NCI-H1105 (cell line): ENCODE measurements at places on chromosomes 12 and 14.

DNA sequence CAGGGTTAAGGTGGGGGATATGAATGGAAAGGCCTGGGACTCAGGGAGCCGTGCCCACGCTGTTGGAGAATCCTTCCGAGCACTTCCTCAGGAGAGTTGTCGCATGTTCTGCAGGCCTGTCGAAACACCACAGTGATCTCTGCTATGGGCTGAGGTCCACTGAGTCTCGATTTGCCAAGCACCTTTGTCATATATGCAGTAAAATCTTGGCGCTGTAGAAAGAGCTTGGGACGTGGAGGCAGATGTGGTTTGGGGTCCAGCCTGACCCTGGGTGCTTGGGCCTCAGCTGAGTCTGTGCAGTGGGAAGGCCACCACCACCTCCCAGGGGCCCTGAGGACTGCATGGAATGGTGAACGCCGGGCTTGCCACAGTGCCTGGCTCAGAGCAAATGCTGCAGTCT lies 32.9 kb downstream of the C14orf132 start:
- no peak for DNase-seq

- no peak for DNase-seq
Observed at GRCh38 chr12:45768194-45768593, 38.7 kb downstream of the ARID2 start.

DNA sequence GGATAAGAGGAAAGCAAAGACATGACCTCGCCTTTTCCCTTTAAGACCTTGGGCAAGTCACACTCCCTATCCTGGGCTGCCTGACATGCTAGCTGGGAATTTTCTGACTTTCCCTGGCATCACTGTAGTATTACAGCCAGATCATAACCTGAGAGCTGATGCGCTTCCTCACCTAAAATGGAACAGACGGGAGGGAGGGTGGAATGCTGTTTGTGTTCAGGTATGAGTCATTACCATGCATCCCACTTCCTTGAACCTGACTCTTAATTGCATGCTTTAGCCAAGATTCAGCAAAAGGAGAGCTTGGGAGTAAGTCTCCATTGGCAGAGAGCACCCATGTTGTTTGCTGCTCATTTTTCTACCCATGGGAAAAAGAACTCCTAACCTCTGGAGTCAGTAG lies 156.5 kb downstream of the KCNK10 start:
- no peak for DNase-seq

DNA sequence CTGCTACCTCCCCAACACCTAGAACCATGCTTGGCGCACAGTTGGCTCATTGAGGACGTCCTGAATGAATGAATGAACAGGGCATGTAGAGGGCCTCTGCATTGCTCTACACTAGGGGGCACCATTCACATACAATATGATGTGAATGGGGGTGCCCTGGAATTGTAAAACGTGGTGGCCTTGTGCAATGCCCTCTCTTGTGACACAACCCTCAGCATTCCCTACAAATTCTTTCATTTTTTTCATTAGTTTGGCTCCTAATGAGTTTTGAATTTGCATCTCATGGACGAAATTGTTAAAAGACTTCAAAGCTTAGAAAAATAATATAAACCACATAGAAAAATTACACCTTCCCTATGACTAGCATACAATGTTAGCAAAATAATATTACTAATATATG lies 2.3 kb upstream of the DIO2 start:
- DNase-seq = no peak

- DNase-seq = no peak
Observed at GRCh38 chr12:124172636-124173035, 122.3 kb upstream of the RFLNA start.

- DNase-seq = no peak
Observed at GRCh38 chr12:124744659-124745464, 118.8 kb downstream of the SCARB1 start.

GRCh38 chr14:68486033-68486732 lies 306.7 kb downstream of the ZFP36L1 start:
- no peak for DNase-seq
